Activated CD4-positive, alpha-beta T cell treated with anti-CD3 and anti-CD28 coated beads, Interleukin-2, amount 10 ng/mL, durations not matched to agents 7 days and 5 days (primary cell): ENCODE measurements at places on chromosomes 4 and X. TPM values are rescaled to one million over a fixed set of nuclear protein-coding genes. Genes with fewer than 3 reads are reported as not detected.

The GRPEL1 gene
- total RNA-seq = 35.4 TPM

The CCDC110 gene
- total RNA-seq = not detected

The FABP2 gene
- not detected for total RNA-seq

The HMGN5 gene
- 3.2 TPM for total RNA-seq

The CPZ gene
- not detected for total RNA-seq

The IL1RAPL2 gene
- not detected for total RNA-seq
